ENCODE measurements at places on chromosomes 4 and X.

DNA sequence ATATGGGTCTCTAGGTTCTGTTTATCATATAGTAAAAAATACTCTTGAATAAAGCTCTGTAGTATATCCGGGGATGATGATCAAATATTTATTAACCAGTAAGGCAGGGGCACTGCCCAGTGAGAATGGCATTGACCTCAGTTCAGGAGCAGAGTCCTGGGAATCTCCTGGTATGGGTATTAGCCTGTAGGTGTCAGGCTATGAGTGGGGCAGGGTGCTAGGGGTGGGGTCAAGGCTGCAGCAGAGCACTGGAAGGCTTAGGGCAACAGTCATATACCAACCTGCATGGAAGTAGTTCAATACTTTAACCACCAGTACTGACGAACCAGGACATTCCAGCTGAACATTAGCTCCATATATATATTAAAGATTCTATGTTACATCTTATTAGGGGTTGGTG, 220.4 kb upstream of the ANXA3 start:
- no peak for DNase-seq

GRCh38 chrX:151703487-151703886, 8.2 kb downstream of the PRRG3 start:
- no peak for DNase-seq

GRCh38 chr4:139361301-139361700, 59.0 kb upstream of the NDUFC1 start:
- no peak for DNase-seq

DNA sequence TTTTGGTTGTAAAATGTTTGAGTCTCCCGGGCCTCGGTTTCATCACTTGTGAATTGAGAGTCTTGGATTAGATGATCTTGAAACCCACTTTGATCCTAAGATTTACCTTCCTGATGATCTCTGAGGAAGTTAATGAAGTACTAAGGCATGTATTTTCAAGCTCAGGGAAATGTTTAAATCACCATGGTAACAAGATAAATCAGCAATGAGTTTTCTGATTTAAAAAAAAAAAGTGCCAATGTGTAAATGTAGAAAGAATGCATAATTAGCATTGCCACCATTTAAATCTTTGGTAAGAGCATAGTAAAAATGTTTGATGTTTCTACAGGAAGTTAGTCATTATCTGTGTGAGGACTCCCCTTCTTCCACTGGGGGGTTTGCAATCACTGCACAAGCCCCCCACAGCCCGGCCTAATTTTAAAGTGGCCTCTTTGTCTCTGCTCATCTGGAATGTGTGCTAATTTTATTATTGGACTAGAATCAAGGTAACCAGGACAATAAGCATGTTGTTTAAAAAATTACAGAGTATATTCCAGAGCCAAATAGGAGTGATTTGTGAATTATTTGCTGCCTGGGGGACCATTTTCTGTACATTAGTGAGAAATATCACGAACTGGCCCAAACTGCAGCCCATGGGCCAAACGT, 93.6 kb downstream of the SLC34A2 start:
- no peak for DNase-seq

DNA sequence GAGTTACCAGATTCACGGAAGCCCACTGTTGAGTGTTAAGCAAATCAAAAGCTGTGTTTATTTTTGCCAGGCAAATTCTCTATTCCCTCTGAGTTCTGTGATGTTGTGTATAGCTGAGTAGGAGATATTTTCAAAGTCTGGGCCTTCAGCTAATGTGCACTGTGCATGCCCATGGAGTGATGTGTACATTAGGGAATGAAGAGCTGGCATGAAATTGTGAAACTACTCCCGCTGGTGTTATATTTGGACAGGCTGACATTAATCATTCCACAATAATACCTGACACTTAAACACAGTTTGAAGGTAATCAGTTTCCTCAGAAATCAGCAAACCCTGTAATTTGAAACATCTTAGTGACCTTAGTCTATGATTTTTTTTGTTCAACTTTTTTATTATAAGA, 88.1 kb upstream of the MBNL3 start:
- DNase-seq: no peak
